ENCODE measurements at places on chromosomes 5 and 9.
A peak's percentile ranks its signal among the peaks of the same experiment; 100 is the strongest.

DNA sequence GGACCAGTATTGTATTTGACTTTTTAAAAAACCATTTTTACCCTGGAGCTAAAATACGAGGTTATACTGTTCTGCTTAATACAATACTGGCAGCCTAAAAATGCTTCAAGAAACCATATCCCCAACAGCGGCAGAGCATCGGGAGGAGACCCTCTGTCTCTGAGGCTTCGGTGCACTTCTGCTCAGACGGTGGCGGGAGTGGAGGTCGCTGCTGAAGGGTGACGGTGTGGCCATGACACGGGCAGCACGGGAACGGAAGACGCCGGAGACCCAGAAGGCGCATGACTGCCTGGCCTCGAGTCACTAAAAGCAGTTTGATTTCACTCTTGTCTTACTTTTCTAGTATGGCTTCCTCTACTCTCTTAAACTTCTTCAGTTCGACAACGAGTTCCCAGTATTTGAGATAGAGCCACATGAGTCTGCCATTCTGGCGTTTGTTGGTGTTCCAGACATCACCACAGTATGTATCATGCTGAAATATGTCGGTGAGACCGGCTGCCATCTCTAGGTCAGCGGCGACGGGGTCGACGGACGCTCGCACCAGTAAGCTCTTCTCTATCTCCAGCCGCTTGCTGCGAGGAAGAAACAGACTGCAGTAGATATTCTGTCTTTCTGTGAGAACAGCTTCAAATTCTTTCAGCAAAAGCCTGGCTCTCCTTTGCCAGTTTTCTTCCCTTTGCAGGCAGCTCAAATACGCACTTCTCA is 12.8 kb downstream of the CCDC127 start:
- no peak for DNase-seq

GRCh38 chr5:150788977-150789376 is 10.4 kb downstream of the SMIM3 start:
- DNase-seq, result no peak

DNA sequence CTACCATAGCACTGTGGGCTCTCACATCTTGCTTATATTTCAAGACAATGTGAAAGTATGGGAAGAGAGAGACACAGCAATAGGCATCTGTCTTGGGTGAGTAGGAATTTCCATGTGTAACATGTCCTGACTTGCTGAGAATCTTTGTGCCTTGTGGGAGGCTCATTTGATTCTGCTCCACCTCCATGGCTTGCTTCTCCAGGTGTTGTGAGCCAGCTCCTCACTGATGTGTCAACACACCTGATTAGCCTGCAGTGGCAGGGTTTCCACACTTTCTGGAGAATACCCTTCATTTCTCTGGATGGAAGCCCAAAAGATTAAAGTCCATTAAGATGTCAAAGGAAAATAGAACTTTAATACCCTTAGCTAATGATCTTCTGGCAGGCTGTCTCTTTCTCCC is 613.6 kb downstream of the ZNF608 start:
- DNase-seq, result no peak

DNA sequence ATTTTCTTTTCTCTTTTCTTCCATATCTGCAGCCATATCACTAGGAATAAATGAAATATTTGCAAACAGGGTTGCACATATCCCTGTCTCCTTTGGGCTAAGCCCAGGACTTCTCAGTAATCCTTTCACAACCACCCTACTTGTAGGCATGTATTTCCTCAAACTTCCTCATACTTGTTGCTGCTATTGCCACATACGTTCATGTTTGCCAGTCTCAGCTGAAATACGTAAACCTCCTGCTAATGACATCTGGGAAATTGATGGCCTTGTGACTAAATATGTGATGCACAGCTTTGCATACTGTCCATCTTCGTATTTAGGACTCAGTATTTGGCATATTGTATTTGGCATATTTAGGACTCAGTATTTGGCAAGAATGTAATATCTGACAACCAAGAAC is 224.6 kb downstream of the PLK2 start:
- no peak for DNase-seq

DNA sequence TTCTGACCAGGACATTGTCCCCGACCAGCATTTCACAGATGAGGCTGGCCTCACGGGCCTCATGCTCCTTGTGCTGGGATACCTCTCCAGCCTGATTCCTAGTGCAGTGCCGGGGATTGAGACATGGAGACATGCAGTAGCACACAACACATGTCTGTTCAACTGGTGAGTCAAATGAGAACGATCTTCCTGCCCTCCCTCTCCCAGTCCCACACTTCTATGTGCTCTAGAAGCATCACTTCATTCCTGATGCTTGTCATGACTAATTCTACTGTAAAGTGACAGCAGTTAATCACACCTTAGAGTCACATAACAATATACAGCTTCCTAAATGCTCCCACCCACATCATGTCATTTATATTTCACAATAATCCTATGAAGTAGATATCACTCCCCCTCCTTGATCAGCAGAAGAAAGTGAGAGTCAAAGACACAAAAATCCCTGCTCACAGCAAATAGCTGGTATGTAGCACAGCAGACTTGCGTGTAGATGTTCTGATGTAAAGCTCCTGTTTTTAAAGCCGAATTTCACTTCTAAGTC is 101.8 kb downstream of the CCDC192 start:
- no peak for DNase-seq

DNA sequence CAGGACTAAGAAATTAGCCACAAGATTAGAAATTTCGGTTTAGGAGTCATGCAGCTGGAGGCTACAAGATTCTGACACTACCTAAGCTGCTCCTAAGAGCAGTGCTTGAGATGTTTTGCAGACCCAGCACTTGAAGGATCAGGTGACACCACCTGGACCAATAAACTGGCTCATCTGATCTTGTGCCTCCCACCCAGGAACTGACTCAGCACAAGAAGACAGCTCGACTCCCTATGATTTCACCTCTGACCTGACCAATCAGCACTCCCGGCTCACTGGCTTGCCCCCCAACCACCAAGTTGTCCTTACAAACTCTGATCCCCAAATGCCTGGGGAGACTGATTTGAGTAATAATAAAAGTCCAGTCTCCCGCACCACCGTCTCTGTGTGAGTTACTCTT is 170.4 kb downstream of the TTC39B start:
- no peak for DNase-seq

DNA sequence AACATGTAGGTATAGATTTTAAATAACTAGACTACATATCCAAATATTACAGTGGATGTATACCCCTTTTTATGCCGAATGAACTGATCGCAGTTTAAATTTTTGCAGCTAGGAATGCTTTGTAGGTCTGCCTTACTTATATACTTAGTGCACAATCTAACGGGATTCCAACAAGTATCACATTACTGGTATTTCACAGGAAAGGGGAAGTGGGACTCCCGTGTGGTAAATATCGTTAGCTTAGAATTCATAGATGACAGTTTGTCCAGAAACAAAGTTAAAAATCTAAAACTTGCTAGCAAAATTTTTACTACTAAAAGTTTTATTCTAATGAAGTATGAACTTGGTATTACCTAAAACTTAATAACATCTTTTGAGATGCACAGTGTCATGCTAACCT is 193.5 kb upstream of the TLX3 start:
- DNase-seq, result no peak

DNA sequence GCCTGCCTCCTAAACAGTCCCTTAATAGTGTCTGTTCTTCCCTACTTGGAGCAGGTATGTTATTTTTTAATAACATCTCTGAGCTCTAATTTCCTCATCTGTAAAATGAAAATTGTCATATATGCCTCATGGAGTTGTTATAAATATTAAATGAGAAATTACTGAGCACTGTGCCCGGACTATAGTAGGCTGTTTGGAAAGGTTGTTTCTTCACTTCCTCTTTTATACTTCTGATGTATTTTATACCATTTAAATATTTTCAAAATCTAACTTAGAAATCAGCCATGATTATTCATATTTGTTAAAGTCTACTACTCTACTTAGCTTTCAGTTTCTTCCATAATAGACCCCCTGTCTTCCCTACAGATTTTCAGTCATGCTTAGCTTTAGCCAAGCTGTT is 30.5 kb upstream of the HAPLN1 start:
- no peak for DNase-seq

GRCh38 chr5:69492391-69492922 is at the start of gene OCLN:
Gene OCLN (plus strand): TSS chr5:69492790. CDS start chr5:69504245, 11,455 bp downstream.
- peak; percentile 10 for DNase-seq

DNA sequence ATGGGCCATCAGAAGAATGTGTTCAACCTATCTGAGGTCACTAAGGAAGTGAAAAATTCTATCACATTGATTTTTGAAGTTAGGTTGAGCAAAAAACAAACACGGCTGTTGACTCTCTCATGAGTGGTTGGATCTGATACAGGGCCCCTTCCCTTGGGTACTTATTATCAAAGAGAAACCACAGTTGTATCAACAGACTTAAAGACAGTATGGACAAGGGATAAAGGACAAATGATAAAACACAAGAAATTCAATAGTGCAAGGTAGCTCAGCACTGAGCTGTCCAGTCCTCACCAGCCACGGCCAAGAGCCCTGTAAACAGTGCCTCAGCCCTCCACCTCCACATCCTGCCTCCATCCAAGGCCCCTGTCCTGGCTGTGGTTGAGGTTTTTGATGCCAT is 86.9 kb downstream of the UBE2QL1 start:
- DNase-seq, result no peak

DNA sequence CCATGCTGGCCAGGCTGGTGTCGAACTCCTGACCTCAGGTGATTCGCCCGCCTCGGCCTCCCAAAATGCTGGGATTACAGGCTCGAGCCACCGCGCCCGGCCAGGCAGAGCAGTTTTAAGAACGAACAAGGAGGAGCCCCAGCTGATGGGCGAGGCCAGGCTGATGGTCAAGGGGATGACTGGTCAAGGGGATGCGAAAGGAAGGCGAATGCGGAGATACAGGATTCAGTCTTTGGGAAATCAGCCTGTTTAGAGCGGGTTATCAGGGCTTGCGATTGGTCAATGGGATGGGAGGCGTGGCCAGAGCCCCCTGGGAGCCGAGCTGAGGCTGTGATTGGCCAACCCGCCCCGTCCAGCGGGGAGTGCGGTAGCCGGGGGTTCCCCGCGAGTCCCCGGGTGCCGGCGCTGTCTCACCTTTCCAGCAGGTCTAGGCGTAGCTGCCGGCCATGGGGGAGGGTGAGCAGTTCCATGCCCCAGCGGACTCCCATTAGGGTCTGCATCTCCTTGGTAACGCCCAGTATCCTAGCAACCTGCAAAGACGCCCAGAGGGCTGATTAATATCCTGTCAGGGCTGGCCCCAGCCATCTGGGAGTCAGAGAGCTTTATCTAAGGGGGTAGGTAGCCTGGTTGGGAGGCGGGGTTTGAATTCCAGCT is 7.5 kb upstream of the TOR2A start:
- DNase-seq, result no peak

GRCh38 chr9:33350310-33350709 is 52.1 kb downstream of the AQP7 start:
- no peak for DNase-seq

- DNase-seq, result peak; percentile 61
Observed at GRCh38 chr5:132883261-132883834, 9.9 kb downstream of the LEAP2 start.

GRCh38 chr9:123399803-123400378 is 43.9 kb downstream of the CRB2 start:
- DNase-seq, result no peak

Measured in posterior cingulate gyrus (tissue), 11 donors.